ENCODE measurements at places on chromosomes 5 and 9.

DNA sequence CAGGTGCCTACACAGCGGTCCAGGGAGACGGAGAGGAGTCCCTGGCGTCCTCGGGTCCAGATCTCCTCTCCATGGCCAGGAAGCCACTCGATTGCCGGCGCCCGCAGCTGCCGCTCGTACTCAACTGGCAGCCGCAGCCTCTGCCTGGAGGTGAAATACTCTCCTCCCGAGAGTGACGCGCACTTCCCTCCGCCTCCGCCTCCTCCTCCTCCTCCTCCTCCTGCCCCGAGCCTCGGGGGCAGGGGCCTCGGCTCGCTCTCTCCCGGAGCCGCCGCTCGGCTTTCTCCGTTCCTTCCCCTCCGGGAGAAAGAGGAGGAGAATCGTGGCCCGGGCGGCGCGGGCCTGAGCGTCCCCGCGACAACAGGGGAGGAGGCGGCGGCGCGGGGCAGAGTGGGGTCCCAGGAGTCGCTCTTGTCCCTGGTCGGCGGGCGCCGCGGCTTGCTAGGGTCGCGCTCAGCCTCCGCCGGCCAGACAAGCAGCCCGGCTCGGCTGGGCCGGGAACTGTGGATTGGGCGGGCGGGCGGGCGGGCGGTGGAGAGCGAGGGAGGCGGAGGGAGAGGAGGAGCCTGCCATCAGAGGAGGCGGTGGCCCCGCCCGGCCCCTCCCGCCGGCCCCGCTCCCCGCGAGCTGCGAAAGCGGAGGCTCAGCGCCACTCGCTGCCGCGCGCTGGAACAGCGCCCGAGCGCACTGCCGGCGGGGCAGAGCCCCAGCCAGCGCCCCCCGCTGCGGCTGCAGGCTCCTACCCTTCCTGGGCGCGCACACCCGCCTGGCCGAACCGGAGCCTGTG is at the start of gene CEMIP2:
CEMIP2 (minus strand) TSS at position 126 of the 787 bp plus-strand sequence. CDS start 18,140 bp downstream, outside the sequence.
- DNase-seq = peak; percentile 83

GRCh38 chr9:70260007-70260443 is 1.2 kb downstream of the SMC5 start:
- no peak for DNase-seq

GRCh38 chr9:36900856-36901220 is 133.2 kb downstream of the PAX5 start:
- no peak for DNase-seq

DNA sequence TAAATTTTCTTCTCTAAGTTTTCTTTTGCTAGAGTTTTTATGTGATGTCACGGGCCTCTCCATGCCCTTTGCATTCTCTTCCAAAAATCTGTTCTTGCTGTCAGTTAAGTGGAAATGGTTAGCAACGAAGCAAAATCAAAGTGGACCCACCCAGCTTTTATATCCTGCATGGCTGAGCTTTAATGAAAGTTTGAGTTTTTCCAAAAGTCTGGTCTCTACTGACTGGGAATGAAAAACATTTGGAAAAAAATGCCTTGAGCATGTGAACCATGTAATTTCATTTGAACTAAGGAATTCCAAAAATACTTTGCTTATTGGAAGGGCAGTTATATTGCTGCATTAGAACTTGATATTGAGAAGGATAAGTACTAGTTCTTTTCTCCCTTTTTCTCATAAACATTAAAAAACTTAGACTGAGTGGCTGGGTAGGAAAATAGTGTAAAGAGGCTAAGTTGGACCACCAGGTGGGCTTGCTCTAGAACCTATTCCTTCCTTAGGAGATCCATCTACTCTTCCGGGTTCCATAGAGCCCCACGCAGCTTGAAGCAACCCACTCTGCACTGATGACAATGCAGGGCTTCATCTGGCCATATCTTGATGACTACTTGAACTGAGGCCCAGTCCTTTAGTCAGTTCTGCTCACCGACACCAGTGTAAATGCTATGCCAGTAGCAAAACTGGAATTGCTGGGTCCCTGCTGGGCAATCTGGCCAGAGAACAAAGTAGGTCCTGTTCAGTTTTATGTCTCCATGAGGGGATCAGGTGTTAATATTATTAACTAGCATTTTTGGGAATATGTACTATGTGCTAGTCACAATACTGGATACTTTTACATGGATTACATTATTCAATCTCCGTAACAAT is 17.4 kb upstream of the RIC1 start:
- peak; percentile 33 for DNase-seq

- DNase-seq = peak; percentile 74
These were observed 27.0 kb upstream of the PRRC2B start for GRCh38 chr9:131366761-131367401.

DNA sequence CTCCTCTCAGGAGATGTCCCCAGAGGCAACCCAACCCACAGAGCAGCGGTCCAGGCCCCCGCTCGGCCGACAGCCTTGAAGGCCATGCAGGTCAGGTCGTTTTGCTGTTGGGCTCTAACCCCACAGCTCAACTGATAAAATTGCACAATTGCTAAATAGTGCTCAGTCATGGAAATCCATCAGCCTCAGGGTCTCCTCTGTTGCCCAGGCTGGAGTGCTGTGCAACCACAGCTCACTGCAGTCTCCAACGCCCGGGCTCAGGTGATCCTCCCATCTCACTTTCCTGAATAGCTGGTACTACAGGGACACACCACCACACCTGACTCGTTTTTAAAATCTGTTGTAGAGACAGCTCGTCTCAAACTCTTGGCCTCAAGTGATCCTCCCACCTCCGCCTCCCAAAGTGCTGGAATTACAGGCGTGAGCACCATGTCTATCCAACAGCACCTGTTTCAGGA is 18.3 kb downstream of the BRD3OS start:
- DNase-seq = no peak

DNA sequence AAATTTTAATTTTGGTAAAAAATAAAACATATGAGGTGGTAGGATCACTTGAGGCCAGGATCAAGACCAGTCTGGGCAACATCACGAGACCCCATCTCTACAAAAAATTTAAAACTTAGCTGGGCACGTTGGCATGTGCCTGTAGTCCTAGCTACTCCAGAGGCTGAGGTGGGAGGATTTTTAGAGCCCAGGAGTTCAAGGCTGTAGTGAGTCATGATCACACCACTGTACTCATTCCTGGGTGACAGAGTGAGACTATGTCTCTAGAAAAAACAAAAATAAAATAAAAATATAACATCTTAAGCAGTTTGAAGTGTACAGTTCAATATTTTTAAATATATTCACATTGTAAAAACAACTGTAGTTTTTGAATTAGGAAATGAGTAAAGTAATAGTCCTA is 108.3 kb downstream of the SMIM15 start:
- no peak for DNase-seq

Data from cerebellar cortex (tissue), 1 donor.